ENCODE measurements at places on chromosomes 12 and 14. TPM values are rescaled to one million over a fixed set of nuclear protein-coding genes. Genes with fewer than 3 reads are reported as not detected.

NPFF gene
- total RNA-seq, result not detected

KRT3 gene
- not detected for total RNA-seq

TMEM30B gene
- total RNA-seq, result 0.22 TPM

SYNDIG1L gene
- 0.11 TPM for total RNA-seq

ANHX gene
- total RNA-seq, result not detected

OTUB2 gene
- 0.27 TPM for total RNA-seq
